Stimulated activated memory B cell treated with anti-CD40 and anti-IgM and Interleukin-4, amounts not matched to agents 10 μg/mL and 1 μg/mL and 100 μg/mL, for 72 hours (primary cell): ENCODE measurements at places on chromosomes 6 and 20.

DNA sequence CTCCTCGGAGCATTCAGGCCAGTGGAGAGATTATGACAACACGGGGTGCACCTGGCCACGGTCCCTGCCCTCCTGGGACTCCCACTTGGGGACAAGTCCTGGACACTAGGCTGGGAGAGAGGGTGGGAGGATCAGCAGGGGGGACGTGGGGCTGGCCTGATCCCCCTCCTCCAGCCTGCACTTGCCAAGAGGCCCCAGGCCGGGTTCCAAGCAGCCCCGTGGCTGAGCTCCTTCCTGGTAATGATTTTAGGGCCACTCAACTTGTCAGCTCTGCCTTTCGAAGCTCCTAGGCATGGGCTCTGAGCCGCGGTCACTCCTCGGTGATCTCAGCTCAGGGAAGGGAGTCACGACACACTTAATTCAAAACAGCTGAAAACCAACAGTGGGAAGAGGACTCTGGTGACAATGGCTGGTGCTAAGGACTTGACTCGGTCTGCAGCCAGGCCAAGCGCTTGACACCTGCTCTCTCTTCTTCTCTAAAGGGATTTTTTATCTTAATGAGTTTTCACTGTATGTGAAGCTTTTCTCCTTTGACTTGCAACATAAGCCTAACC, 161.7 kb downstream of the BMP7 start:
- no peak for ATAC-seq

DNA sequence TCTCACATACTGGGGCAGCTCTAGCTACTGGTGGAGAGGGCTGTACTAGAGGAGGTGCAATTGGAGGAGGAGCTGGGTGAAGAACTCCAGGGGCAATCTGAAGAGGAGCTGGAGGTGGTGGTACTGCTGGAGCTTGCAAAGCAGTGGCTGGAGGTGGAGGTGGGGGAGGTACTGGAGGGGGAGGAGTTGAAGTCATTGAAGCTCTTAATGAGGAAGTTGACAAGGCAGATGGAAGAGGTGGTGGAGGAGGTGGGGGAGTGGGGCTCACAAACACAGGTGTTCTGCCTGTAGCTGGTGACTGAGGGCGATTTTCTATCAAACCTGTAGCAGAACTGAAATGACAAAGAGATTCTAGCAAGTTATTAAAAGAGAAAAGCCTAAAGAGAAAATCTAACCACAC, 77.6 kb downstream of the WASF1 start:
- peak; percentile 73 for ATAC-seq

DNA sequence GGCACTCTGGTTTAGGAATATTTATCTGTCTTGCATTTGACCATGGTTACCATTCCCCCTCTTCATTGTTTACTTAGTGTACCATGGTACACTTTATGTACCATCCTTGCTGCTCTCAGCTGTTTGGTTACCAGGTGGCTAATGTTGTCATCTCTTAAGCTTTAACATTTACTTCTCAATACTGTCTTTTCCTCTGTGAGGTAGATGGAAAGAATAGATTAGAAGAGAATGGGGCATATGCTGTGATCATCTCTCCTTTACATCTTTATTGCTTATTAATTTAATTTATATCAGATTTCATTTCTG, 109.2 kb downstream of the NCOA3 start:
- ATAC-seq, result no peak

DNA sequence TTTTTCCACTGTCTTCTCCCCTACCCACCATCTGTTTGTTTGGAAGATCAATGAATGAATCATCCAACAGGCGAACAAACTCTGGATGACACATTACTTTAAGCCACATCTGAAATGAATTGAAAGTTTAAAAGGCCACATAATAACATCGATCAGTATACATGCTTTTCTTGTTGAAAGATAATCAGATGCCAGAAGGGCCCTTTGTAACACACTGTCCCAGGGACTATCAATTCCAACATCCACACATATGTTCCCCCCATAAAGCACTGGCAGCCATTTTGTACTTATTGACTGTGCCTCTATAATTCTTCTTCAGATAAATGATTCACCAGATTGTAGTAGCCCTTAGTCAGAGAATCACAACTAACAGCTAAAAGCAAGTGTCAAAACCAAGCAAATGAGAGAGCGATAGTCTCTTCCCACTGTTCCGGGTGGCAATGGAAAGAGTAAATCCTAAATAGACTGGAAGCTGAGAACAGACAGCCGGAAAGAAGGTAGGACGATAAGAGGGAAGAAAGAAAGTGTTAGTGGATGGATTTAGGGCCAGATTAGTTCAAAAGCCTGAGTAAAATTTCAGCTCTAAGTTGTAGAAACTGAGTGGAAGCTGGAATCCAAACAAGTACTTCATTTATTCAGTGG, 184.9 kb upstream of the TENT5A start:
- no peak for ATAC-seq

DNA sequence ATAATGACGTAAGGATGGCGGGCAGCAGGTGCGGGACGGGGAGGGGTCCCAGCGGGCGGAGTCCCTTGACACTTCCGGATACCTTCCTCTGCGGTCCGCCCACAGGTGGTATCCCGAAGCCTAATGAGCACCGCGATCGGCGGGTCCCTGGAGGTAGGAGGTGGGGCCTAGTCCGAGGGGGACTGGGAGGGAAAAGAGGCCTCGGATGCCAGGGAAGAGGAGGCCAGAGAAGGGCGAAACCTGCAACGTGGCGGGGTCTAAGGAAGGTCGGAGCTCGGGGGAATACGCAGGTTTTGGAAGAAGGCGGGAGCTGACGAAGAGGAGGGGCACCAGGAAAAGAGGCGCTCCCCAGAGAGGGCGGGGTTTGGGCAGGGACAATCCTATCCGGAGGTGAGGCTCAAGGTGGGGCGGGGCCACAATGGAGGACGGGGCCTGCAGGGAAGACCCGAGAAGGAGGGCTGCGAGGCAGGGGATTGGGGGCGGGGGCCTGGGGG, 3.7 kb downstream of the PRSS16 start:
- peak; percentile 86 for ATAC-seq

DNA sequence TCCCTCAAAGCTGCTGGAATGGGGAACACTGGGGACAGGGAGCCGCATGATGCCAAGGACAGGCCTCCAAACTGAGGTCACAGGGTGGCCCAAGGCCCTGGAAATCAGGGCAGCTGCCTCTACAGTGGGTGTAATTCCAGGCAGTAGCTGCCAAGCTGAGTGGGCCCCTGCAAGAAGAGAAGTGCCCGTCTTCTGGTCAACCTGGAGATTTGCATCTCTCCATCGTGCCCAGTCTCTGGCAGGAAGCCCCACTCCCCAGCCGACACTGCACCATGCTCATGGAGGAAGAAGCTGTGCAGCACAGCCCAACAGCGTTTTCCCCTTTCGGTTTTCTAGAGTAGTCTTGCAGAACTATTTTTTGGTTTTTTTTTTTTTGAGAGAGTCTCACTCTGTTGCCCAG, 2.2 kb upstream of the FAM209A start:
- ATAC-seq, result no peak

DNA sequence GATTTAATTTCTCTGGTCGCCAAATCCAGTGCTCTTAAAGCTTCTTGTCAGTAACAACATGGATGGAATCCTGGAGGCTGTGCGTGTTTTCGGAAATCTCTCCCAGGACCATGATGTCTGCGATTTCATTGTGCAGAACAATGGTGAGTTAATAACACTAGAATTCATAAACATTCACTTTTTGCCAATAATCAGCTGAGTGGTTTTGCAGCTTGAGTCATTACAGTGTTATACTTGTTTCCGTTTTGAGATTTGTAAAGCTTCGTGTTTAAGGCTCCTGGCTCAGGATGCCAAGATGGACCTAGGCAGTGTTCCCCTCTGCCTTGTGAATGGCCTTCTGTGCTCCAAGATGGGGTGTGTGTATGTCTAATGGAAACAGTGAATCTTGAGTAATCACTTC, 113.8 kb downstream of the ARMC2 start:
- no peak for ATAC-seq

- peak; percentile 89 for ATAC-seq
These were observed 677.6 kb downstream of the KIF16B start for GRCh38 chr20:15895560-15896084.

DNA sequence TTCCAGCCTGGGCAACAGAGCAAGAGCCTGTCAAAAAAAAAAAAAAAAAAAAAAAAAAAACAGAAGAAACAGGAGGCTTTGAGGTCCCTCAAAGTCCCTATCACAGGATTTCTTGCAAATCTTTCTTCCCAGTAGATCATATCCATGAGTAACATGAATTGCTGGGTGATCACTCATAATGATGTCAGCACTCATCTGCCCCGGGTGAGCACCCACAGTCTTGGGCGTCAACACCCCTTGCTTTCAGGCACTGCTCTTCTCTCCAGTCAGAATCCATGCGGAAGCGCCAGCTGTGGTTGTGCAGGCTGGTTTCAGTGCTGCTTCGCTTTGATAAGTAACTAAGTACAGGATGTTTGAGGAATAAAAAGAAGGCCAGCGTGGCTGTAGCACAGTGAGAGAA, 40.2 kb upstream of the INSM1 start:
- ATAC-seq, result no peak

GRCh38 chr6:11613336-11613735, 75.8 kb downstream of the TMEM170B start:
- ATAC-seq, result no peak

- peak; percentile 15 for ATAC-seq
These were observed 611.9 kb upstream of the MAN1A1 start for GRCh38 chr6:119961450-119961849.

DNA sequence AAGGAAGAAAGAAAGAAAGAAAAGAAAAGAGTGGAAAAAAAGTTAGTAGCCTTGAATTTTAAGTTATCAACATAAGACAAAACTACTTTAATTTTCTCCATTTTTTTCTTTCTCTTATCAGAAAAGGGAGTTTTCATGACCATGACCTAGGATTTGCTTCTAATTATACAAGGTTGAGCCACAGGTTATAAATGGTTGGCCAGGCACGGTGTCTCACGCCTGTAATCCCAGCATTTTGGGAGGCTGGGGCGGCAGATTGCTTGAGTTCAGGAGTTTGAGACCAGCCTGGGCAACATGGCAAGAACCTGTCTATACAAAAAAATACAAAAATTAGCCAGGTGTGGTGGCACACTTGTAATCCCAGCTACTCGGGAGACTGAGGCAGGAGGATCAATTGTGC, 7.8 kb upstream of the MTRES1 start:
- ATAC-seq, result no peak

- no peak for ATAC-seq
These were observed 93.5 kb downstream of the ERMARD start for GRCh38 chr6:169844946-169845345.

- peak; percentile 95 for ATAC-seq
These were observed 18.8 kb upstream of the BTN3A3 start for GRCh38 chr6:26421259-26422144.

GRCh38 chr6:324729-325125, 32.4 kb downstream of the DUSP22 start:
- ATAC-seq, result no peak

DNA sequence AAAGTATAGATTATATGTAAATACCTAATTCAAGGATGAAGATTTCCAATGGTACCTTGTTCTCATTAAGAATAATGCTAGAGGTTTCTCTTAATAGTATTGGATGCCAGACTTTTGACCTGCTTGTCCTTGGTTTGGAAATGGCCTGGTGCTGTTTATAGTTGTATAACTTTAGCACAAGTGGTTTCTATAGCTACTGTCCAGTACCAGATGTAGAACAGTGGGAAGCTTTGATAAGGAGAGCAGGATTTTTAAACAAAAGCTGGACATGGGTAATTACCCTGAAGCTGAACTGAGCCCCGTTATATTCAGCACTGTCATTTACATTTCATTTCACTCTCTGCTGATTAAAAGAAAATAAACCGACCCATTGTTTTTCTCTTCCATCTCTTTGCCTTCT, 43.7 kb downstream of the TRMT11 start:
- ATAC-seq, result no peak

DNA sequence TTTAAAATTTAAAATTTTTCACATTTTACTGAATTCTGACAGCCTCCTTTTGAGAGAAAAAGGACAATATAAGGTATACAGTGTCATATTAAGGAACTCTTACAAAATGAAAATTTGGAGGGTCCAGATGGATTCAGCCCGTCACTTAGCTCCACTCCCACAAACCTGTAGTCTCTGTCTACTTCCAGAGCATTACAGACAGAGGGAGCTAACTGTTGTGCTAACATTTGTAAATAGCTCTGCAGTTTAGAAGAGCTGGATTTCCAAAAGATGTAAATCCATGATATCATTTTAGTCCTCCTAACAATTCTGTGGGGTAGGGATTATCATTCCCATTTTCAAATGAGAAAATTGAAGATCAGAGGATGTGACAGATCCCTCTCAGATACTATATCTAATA, 16.1 kb upstream of the SERINC3 start:
- ATAC-seq, result no peak

DNA sequence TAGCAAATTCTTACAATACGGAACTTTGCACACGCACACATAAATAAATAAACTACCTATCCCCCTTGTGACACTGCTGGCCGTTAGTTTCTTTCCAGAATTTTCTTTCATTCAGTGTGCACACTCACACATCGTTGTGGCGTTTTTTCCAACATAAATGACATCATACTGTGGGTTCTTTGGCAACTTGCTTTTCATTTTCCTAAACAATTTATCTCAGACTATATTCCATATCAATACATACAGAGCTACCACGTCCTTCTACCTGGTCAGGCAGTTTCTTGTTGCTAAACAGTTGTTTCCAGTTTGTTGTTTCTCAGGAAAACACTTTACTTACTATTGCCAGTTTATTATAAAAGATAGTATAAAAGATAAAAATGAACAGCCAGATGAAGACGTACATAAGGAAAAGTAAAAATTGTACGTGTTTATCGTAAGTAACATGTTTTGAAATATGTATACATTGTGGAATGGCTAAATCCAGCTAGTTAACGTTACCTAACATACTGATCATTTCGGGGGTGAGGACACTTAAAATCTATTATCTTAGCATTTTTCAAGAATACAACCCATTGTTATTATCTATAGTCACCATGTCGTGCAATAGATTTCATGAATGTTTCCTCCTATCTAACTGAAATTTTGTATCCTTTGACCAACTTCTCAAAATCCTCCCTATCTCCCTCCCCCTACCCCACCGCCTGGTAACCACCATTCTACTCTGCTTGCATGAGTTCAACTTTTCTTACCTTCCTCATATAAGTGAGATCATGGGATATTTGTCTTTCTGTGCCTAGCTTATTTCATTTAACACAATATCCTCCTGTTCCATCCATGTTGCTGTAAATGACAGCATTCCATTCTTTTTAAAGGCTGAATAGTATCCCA, 1.2 kb upstream of the TP53RK start:
- no peak for ATAC-seq

DNA sequence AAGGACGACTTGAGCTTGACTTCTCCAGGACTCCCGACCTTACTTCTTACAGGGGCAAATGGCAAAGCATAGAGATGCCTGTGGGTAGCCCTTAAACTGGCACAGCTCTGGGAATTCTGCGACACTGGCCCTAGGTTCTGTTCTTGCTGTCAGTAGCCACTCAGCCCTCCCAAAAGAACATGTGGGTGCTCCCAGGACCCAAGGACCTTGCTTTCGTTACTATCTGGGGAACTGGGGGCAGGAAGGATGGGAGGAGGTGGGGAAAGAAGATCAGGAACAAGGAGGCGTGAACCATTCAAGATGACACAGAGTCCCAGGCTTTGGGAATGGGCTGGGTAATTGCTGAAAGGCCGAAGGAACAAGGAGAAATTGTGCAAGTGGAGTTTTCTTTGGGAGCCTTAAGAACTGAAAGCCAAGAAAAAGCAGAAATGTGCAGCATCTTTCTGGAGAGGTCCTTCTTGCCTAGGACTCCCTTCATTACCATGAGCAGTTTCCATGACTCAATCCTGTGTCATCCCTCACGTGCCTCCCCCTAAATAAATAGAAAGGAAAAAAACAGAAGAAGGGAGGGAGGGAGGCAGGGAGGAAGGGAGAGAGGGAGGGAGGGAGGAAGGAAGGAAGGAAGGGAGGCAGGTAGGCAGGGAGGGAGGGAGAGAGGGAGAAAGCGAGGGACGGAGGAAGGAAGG, 284.6 kb upstream of the FOXQ1 start:
- ATAC-seq, result no peak

GRCh38 chr6:152233547-152234320, 403.4 kb downstream of the SYNE1 start:
- ATAC-seq, result no peak
